DMS79 treated with DMSO at 0.1 percent for 48 hours (cell line): ENCODE measurements at places on chromosomes 6 and 20.

DNA sequence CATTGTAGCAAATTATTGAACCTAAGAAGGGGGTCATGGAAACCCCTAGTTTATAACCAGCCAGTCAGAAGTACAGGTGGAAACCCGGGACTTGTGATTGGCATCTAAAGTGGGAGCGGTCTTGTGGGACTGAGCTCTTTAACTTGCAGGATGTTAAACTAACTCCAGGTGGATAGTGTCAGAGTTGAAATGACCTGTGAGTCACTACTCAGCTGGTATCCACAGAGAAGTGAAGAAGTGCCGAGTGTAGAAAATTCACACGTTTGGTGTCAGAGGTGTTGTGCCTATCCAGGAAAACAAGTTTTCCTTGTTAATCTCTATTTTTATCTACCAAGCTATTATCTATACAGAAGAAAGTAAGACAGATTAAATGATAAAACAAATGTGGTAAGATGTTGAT lies 179.7 kb downstream of the ADGRG6 start:
- DNase-seq: no peak

- DNase-seq: no peak
Observed at GRCh38 chr20:16397086-16397485, 176.2 kb downstream of the KIF16B start.

DNA sequence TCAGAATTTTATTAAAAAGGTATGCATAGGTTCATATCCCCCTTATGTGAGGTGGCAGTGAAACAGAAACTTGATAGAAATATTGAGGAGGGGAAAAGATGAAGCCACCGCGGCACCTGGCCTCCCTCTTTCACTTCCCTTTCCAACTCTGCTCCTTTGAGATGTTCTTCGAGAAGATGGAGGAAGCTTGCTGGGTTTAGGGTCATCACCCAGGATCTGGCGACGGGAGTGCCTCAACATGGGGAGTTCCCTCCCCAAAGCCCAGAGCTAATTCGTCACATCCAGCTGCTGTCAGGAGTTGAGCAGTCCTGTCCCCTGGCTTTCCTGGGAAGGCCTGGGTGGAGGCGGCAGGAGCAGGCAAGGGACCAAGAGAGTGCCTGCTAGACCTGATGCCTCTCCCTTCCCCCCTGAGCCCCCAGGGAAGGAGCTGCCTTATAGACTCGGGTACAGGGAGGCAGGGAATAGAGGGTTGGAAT lies 29.1 kb downstream of the RREB1 start:
- DNase-seq: no peak

- no peak for DNase-seq
Observed at GRCh38 chr6:123182998-123183397, 187.0 kb downstream of the CLVS2 start.

GRCh38 chr20:37274851-37275524 lies 13.4 kb upstream of the GHRH start:
- no peak for DNase-seq

DNA sequence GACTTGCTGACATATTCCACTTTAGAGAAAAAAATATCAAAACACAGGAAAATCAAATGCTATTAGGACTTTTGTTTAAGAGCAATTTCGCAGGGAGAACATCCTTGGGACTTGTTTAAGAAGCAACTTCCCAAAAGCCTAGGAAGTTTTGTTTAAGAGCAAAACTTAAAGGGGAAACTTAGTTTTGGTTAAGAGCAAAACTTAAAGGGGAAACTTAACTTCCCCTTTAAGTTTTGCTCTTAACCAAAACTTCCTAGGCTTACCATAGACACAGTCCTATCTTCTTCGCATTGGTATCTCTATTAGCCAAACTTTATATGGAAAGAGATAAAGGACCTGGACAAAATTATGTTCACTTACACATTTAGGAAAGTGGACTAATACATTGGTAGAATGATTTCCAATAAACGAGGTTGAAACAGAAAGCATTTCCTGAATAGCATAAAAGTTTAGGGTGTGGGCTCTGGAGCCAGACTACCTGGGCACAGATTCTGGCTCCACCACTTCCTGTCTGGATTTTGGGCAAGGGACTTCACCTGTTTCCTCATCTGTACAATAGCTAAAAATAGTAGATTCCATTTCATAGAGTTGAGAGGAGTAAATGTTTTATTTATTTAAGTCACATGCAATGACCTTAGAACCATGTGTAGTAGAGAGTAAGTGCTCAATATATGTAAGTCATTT lies 15.7 kb downstream of the PAQR8 start:
- DNase-seq: no peak

DNA sequence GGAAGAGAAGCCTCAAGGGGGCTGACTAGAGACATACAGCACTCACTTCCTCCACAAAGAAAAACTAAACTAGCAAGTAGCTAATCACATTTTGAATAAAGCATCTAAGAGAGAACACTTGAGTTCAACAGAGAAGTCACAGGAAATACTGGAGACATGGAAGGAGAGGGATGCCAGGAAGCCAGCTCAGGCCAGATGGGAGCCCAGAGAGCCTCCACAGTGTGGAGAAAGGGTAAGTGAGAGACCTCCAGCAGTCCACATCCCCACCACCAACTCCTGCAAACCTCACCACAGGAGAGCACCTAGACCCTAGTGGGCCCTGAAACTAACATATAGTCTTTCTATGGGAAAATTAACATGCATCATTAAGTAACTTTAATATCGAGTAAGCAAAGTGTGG lies 79.2 kb downstream of the EPM2A start:
- no peak for DNase-seq

DNA sequence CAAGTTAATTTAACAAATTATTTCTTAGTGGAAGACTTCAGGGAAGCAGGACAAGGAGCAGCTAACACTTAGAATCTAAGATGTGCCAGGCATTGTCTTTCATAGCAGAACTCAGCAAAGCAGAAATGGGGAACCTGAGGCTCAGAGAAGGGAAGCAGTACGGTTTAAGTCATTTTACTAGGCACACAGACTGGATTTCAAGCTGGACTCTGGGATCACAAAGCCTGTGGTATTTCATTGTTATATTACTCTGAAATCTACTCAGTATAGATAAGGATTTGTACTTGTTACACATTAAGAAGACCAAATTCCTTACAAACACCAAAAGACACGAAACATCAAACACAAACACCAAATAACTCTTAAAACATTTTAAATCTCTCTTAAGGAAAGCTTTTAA lies 199.6 kb downstream of the ISM1 start:
- DNase-seq: no peak
